ENCODE measurements at places on chromosomes 5 and 9.
A peak's percentile ranks its signal among the peaks of the same experiment; 100 is the strongest.

GRCh38 chr5:115507681-115508080 lies 36.9 kb downstream of the FEM1C start:
- DNase-seq, result no peak

DNA sequence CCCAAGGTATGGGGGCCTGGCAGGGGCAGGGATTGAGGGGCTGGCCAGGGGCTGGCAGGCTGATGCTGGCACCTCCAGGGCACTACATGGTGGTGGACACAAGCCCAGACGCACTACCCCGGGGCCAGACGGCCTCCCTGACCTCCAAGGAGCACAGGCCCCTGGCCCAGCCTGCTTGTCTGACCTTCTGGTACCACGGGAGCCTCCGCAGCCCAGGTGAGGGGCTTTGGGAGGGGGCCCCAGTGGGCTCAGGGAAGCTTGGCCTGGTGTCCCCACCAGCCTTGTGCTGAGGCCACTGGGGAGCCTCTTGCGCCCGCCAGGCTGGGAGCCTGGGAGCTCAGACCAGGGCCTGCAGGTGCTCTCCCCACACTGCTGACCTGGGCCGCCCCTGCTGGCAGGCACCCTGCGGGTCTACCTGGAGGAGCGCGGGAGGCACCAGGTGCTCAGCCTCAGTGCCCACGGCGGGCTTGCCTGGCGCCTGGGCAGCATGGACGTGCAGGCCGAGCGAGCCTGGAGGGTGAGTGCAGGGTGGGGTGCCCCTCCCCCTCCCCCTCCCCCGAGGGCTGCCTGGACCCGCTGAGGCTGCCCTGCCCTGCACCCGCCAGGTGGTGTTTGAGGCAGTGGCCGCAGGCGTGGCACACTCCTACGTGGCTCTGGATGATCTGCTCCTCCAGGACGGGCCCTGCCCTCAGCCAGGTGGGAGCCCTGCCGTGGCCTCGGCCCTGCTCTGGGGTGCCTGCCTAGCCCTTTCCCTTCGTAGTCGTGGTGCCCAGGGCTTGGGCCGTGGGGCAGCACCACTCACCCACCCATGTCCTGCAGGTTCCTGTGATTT lies 5.7 kb downstream of the MAMDC4 start:
- DNase-seq, result peak; percentile 53

- DNase-seq, result no peak
These were observed 188.3 kb downstream of the OLFM1 start for GRCh38 chr9:135275571-135276289.

DNA sequence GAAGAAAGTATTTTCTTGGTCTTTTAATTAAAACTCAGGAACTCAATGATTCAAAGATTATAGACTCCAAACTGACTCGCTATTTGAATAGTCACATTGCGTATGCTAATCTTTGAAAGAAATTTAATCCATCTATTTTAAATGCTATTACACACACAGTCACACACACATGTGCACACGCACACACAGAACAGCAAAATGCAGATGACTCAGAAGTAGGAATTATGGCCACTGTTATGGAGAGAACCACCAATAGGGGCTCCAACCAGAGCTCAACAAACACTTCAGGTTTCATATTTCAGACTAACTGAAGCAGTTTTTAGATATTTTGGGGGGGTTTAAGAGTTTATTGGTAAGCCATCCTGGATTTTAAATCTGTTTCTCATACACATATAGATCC lies 1917.9 kb downstream of the EFNA5 start:
- DNase-seq, result no peak

DNA sequence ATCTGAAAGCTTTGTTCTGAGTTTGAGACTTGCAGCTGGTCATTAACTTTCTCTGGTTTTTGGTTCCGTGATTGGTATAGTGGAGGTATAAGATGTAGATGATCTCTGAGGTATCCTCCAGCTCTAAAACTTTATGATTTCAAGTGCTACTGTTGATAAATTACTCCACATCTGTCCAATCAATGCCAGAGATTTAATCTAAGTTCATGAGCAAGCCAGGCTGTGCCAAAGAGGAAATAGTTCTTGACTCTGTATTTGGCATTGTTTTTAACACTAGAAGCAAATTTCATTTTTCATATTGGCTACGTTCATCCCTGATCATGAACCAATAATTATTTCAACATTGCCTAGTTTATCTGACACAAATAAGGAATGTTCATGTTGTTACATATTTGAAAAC lies 28.5 kb upstream of the CHD1 start:
- no peak for DNase-seq

DNA sequence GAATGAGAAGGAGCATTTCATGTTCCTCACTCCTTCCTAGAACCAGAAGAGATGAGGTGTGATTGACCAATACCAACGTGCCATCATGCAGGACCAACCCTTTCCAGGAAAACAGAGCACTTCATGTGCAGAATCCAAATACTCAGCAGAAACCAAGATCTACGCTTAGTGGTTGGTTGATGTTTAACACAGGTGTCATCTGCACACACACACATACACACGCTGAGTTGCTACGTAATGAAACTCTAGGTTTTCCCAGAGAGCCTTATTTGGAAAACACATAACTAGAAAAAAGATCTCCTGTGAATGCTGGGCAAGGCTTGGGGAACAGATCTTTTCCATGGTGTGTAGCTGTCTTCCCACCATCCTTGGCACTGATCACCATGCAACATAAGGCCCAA lies 21.1 kb upstream of the ZNF622 start:
- DNase-seq, result no peak

- DNase-seq, result no peak
These were observed 316.2 kb downstream of the CWC27 start for GRCh38 chr5:65084795-65085515.

DNA sequence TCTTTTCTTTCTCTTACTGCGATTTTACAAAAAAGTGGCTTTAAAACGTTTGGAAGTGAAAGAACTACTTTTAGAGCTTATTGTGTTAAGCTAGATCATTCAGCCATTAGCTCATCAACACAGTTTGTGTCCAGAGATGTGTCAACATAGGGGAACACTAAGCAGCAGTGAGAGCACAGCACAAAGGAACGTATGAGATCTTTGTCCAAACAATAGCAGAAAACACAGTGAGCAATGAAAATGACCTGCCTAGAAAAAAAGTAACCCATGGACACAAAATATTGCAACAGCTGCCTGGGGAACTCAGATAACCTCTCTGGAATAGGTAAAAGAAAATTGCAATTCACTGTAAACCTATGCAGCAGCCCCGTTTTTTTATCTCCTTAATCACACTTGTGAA lies 372.5 kb downstream of the ARHGEF28 start:
- no peak for DNase-seq

- DNase-seq, result peak; percentile 38
These were observed 31.0 kb upstream of the FIBCD1 start for GRCh38 chr9:130970052-130970451.
